Putamen (tissue), 1 donor: ENCODE measurements at places on chromosomes 1 and 21.

GRCh38 chr1:237894131-237894530 lies 3.4 kb upstream of the ZP4 start:
- no peak for DNase-seq

- no peak for DNase-seq
Observed at GRCh38 chr21:41847066-41847804, 31.9 kb downstream of the PRDM15 start.

GRCh38 chr1:206882555-206882954 lies 14.7 kb upstream of the IL24 start:
- DNase-seq, result no peak

GRCh38 chr1:221998186-221998612 lies 256.3 kb upstream of the DUSP10 start:
- no peak for DNase-seq

DNA sequence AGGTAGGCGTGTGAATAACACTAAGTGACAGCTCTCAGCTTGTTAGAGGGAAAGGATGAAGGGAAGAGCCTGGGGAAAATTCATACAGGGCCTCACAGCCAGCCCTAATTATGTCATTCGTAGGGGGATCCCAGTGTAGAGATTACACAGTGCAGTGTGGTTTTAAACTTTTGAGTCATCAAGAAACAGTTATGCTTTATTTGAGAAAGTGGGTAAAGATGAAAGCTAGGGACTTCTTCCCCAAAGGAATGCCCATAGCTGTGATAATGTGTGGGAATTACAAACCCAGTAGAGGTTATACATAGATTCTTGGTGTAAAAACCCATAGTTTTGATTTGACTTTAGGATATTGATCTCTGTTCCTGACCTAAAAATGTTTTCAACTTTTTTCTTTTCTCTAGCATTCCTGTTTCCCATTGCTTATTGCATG lies 1.9 kb downstream of the TTF2 start:
- DNase-seq, result no peak

DNA sequence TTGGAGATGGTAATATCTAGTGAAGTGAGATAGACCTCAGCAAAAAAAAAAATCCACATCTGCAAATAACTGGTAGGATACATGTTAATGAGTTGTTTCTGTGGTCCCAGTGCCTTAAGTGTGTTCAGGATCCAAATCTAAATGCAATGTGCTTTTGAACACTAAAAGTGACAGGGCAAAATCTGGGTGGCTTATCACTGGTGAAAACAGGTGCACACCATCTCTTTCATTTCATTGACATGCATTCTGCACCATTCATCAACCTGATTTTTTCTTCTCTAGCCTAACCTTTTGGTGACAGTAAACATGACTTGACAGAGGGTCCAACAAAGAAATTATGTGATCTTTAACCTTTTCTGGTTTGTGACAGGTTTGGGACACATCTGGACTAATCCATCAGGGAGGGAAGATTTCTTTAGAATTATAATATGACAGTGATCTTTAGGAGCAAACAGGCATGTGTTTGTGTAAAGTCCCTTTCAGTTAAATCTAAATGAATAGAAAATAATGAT lies 201.6 kb upstream of the NEGR1 start:
- DNase-seq, result no peak

- no peak for DNase-seq
Observed at GRCh38 chr21:16427587-16428087, 697.9 kb downstream of the USP25 start.

- no peak for DNase-seq
Observed at GRCh38 chr1:44359234-44359935, 4.3 kb upstream of the ERI3 start.

- no peak for DNase-seq
Observed at GRCh38 chr1:173551699-173552098, 51.2 kb downstream of the SLC9C2 start.

GRCh38 chr21:42009018-42009830 lies 936 bp downstream of the ZBTB21 start:
- peak; percentile 38 for DNase-seq

GRCh38 chr1:58465176-58465575 lies 81.3 kb downstream of the OMA1 start:
- DNase-seq, result no peak

DNA sequence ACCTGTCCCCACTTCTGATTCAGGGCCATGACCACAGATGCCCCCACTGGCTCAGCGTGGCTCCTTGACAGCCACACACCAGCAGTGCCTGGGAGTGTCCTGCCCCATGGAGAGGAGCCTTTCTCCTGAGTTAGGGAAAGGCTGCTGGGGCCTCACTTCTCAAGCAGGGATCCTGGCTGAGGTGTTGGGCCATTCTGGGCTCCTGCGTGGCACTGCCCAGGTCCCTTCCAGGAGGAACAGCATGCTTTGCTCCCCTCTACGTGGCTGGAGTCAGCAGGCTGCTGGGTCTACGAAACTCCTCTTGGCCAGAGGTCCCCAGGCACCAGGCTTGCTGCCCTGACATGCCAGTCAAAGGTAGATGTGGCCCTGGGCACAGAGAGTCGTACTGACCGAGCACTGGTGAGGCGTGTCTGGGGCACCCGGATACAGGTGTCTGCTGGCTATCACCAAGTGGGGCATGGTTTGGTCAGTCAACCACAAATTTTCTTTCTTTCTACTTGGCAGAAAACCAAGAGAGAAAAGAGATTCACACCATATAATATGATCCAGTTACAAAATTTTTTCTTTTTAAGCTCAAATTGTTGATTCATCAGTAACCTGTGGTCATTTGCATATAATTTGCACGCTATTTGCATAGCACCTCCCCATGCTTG lies 4.1 kb downstream of the ADORA1 start:
- DNase-seq, result no peak
